RPMI7951 (cell line): ENCODE measurements at places on chromosomes 12 and 14. TPM values are rescaled to one million over a fixed set of nuclear protein-coding genes. Genes with fewer than 3 reads are reported as not detected.
A peak's percentile ranks its signal among the peaks of the same experiment; 100 is the strongest.

DNA sequence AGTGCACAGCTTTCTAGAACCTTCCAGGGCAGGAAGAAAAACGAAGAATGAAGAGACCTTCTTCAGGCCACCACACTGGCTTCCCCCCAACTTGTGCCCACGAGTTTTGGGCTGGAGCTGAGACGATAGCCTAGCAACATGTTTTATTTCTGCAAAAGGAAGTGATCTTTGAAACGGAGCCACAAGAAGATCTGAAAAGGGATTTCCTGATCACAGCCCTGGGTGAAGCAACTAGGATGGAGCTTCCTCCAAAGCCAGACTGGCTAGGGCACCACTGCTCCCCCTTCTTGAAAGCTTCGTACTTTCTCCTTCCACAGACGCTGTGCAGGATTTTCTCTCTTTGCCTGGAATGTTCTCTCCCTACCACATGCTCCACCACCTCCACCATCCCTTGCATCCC lies 418.3 kb downstream of the MED13L start:
- no peak for DNase-seq

DNA sequence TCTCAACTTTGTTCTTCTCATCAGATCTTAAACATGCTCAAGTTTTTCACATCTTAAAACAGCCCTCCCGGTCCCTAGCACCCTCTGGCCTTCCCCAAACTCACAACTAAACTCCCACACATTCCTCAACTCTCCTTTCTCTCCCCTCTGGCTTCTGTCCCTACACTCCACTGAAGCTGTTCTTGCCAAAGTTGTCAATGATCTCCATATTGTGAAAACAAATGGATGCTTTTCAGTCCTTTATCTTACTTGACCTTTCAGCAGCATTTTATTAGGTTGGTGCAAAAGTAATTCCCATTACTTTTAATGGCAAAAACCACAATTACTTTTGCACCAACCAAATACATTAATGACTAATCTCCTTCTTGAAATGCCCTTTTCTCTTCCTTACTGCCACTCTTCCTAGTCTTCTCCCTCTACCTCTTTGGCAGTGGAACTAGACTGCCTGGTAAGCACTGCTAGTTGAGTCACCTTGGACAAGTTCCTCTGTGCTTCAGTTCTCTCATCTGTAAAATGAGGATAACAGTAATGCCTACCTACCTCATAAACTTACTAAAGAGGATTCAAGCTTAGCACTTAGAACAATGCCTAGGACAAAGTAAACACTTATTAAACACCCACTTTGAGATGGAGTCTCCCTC lies 16.0 kb downstream of the CERS5 start:
- DNase-seq = no peak

GRCh38 chr14:21056520-21057163 lies 980 bp upstream of the RNASE8 start:
- DNase-seq = peak; percentile 66

- peak; percentile 35 for DNase-seq
These were observed 22.6 kb upstream of the SNRPF start for GRCh38 chr12:95836185-95836609.

Gene OTOGL
- total RNA-seq = 0.20 and 0.48 TPM in 2 replicates

Gene EXOC3L4
- total RNA-seq = not detected in 2 replicates

DNA sequence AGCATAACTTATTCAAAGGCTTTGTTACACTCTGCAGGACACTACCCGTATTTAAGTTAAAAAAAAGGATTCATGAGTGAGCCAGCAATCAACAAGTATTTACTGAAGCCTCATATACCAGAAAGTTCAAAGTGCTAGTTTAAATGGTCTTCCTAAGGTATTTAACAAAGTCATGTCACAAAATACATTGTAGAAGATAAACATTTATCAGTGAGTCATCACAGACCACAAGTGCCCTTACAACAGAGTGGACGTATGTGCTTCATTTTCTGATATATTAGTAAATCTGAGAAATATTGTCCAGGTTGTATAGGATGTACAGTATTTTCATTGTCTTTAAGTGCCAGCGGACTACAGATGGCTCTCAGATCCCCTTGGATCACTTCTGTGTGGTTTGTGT lies 24.2 kb downstream of the FLRT2 start:
- DNase-seq = no peak

GRCh38 chr14:99971087-99971940 lies 93.9 kb upstream of the EVL start:
- peak; percentile 40 for DNase-seq

Gene CCDC177
- total RNA-seq = not detected in 2 replicates

- no peak for DNase-seq
These were observed 859.9 kb upstream of the ATXN7L3B start for GRCh38 chr12:73677520-73678291.

GRCh38 chr12:30440826-30441602 lies 254.7 kb downstream of the IPO8 start:
- peak; percentile 15 for DNase-seq

GRCh38 chr12:118850244-118850825 lies 131.0 kb upstream of the SRRM4 start:
- DNase-seq = no peak

Gene CMTM5
- total RNA-seq = 0.49 and 0.60 TPM in 2 replicates

Gene GALNT16
- total RNA-seq = 0.10 and 0.12 TPM in 2 replicates

Gene NUAK1
- 6.9 and 7.0 TPM in 2 replicates for total RNA-seq

- peak; percentile 78 for DNase-seq
These were observed 14.0 kb downstream of the MANSC1 start for GRCh38 chr12:12336049-12336411.

Gene SMAGP
- 20.4 and 23.9 TPM in 2 replicates for total RNA-seq

DNA sequence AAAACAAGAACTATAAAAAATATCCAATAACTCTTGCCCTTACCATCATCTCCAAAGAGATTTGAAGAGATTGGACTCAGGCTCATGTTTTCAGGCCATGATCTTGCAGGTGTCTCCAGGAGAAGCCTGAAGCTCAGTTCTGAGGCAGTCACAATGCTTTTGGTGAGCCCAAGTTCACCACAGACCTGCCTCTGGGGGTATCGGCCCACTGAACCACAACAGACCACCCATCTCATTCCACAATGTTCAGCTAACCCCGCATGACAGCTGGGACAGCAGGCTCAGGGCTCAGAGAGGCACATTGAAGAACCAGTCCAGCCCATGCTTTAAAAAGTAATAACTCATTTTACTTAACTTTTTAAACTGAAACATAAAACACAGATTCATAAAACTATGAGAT lies 28.3 kb upstream of the APOLD1 start:
- DNase-seq = no peak

GRCh38 chr12:80811957-80812708 lies 95.4 kb downstream of the MYF5 start:
- no peak for DNase-seq

DNA sequence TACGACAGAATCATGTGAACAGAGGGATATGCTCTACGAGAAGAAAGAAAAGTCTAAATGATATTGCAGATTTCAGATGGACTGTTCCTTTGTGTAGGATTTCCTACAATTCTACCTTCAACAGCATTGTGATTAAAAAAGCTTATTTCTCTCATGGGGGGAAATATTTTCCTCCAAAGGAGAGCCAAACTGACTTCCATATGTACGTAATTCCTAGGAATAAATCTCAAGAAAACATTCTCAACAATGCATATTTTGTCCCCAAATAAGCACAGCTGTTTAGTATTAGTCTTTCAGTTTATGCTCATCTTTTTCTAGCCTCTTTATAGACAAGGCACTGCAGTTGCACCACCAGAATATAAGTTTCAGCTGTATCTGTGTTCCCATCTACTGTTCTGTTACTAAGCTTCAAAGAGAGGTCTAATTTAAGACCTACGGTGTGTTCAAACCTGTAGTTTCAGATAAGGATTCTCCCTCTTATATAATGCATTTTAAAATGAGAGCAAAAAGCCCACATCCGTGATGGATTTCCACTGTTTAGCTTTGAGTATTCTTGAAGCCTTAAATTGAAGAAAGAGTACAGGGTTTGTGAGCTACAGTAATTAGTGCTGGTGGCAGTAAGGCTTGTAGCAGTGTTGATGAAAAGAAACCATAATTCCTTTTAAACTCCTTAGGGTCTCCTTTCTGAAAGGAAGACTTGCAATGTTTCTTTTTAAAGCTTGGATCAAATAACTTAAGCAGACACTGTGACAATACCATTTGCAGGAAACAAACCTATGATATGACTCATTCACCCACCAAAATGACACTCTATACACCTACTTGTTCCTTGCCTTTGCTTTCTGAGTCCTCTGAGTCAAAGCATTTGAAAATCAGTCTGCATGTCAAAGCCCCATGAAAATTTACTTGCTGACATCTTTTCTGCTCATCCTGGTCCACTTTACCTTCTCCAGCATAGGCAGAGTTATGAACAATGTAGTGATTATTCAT lies 754.1 kb downstream of the NOVA1 start:
- DNase-seq = no peak

Gene JPH4
- under 0.01 TPM in 1 of 2 replicates, not detected in the other for total RNA-seq

DNA sequence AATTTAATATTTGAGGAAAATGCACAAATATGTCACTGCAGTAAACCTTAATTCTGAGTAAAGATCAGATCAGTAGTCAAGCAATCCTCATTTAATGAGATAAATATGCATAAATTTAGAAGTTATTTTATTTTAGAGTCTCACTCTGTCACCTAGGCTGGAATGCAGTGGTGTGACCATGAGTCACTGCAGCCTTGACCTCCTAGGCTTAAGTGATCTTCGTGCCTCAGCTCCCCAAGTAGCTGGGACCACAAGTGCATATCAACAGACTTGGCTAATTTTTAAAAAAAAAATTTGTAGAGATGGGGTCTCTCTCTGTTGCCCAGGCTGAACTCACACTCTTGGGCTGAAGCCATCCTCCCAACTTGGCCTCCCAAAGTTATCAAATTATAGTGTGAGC lies 41.3 kb downstream of the LMO3 start:
- DNase-seq = no peak

- peak; percentile 6 for DNase-seq
These were observed 176.1 kb downstream of the SLC25A21 start for GRCh38 chr14:36996133-36996856.

DNA sequence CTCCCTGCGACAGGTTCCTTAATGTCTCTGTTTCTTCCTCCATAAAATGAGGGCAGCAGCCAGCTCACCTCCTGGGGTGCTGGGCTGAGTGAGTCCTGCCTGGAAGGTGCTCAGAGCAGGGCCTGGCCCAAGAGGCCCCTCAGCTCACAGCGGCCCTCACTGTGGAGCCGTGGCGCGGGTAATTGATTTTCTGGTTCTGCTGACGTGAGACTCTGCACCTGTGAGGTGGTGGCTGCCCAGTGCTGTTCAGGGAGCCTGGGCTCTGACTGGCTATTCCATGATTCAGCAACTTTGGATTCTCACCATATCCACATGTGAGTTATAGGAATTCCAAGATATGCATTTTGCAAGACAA lies 266.6 kb downstream of the ADGRD1 start:
- no peak for DNase-seq

GRCh38 chr12:24709216-24709615 lies 239.7 kb downstream of the BCAT1 start:
- peak; percentile 35 for DNase-seq

GRCh38 chr14:37279818-37280217 lies 82.1 kb downstream of the MIPOL1 start:
- DNase-seq = no peak

DNA sequence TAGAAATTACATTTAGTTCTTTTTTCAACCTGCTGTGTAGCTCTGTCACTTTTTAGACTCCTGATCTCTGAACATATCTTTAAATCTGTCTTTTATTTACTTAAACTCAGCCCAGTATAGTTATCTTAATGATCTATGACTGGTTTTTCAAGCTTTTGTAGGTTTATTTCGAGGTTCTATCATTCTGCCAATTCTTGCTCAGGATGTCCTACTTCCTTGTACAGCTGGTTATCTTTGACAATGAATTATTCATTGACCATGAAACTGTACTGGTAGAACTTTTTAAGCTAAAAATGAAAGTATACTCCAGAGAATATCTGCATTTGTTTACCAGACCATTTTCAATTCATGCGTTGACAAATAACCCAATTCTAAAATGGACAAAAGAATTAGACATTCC lies 37.8 kb downstream of the TC2N start:
- DNase-seq = no peak

DNA sequence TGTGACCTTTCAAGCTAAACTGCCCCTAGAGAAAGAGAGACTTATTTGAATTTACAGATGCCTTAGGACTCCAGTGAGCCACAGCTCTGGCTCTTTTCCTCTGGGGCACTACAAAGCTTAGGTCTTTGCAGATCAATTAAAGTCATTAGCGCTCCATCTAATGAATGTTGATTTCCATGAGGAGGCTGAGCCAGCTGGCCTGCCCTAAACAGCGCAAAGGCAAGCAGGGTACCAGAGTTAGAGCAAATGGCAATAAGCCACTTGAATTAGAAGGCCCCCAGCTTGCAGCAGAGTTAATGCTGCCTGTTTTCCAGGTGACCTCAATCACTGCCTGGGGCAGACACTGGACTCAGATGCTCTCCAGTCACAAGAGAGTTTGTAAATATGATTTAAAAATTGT lies 695.3 kb downstream of the DIO2 start:
- no peak for DNase-seq

Gene RND1
- total RNA-seq = 0.29 TPM in 1 of 2 replicates, not detected in the other

GRCh38 chr12:50825372-50825838 lies 17.3 kb upstream of the TMPRSS12 start:
- peak; percentile 66 for DNase-seq

GRCh38 chr14:96088481-96088880 lies 49.3 kb downstream of the C14orf132 start:
- DNase-seq = no peak

Gene GLT1D1
- total RNA-seq = not detected in 2 replicates

GRCh38 chr12:104604070-104604994 lies 147.6 kb downstream of the CHST11 start:
- peak; percentile 97 for DNase-seq

Gene GPX2
- total RNA-seq = not detected in 2 replicates

Gene TC2N
- total RNA-seq = not detected in 2 replicates

GRCh38 chr12:116233669-116234068 lies 43.8 kb downstream of the MED13L start:
- no peak for DNase-seq

Gene KRT4
- not detected in 2 replicates for total RNA-seq

DNA sequence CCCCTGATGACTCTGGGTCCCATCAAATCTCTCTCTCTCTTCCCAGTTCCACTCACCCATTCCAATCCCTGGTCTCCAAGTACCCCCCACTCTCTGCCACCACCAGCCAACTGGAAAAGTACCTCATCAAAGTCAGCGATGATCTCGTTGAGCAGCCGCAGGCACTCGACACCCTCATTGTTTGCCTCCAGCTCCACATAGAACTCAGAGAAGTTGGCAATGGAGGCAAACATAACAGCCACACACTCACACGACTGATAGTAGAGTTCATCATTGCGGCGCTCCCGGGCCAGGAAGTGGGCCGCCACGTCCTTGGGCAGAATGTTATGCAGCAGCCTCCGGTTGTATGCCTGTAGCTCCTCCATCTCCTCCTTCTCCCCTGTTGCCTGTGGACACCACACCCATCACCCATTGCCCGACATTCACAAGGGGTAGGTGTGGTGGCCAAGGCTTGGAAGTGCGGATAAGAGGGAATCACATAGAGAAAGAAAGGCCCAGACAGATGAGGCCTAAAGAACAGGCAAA lies 17.2 kb downstream of the ADCY6 start:
- DNase-seq = no peak

DNA sequence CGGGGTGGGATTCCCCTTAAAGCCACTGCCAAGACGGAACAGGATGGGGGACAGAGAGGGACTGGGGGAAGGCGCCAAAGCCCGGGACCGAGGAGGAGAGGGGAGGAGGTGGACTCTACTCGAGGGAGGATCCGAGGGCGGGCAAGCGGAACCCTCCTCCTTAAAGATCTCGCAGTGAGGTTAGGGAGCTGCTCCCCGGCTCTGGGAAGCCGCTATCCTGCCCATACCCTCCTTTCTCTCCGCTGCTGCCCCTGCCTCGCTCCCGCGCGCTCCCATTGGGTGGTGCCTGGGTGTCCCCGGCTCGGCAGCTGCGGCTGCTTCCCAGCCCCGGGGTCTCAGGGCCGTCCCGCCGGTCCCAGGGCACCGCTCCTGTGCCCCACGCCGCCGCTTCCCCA lies 16.4 kb downstream of the KRT18 start:
- no peak for DNase-seq

Gene CCDC184
- 0.20 and 0.24 TPM in 2 replicates for total RNA-seq
